Activated CD4-positive, alpha-beta memory T cell treated with anti-CD3 and anti-CD28 coated beads, Interleukin-2, amount 10 ng/mL, durations not matched to agents 7 days and 5 days (primary cell): ENCODE measurements at places on chromosomes 5 and 9.
A peak's percentile ranks its signal among the peaks of the same experiment; 100 is the strongest.

DNA sequence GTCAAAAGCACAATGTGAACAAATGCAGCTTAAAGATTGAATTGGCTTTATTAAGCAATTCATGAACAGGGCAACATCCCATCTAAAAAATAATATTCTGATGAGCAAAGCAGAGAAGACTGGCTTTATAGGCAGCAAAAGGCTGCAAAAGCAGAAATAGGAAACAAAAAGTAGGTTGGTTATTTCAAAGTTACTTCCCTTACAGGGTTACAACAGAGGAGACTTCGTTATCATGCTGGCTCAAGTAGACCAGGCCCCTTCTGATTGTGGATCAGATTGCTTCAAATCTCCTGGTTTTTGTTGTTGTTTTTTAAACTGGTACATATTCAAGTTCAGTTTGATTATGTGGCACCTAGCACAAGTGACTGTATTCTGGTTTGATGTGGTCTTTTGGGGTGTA is 73.1 kb downstream of the MAN2A1 start:
- DNase-seq: no peak

- DNase-seq: no peak
These were observed 16.8 kb downstream of the NIPAL4 start for GRCh38 chr5:157476702-157477408.

DNA sequence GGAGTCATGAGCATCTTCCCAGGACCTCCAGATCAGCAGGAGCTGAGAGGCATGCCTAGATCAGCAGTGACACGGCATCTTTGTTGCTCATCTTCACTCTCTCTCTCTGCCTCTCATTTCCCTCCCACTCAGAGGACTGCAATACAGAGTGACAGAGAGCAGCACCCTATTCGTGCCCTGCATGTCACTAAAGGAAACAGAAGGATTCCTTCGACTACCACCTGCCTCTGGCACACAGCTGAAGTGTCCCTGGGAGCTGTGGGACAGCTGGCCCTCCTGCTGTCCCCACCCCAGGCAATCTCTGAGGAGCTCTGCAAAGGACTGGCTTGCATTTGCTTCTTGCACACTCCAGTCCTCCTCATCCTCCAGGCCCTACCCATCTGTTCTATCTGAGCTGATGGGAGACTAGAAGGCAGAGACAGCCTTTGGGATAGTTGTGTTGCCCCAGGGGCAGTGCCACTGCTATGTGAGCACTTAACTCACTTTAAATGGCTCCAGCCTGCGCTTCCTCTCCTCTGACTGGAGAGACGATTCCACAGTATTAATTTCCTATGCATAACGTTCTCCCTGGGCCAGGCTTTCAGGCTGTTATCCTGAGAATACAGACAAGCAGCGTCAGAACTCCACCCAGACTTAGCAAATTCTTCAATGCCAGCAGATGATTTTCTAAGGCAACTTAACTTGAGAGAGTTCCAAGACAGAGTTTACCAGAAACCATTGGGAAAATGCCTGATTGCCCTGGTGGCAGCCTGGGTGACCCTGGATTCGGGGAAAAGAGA is 167.6 kb upstream of the MAP1B start:
- no peak for DNase-seq

- no peak for DNase-seq
These were observed 211.5 kb upstream of the NREP start for GRCh38 chr5:111968459-111968858.

DNA sequence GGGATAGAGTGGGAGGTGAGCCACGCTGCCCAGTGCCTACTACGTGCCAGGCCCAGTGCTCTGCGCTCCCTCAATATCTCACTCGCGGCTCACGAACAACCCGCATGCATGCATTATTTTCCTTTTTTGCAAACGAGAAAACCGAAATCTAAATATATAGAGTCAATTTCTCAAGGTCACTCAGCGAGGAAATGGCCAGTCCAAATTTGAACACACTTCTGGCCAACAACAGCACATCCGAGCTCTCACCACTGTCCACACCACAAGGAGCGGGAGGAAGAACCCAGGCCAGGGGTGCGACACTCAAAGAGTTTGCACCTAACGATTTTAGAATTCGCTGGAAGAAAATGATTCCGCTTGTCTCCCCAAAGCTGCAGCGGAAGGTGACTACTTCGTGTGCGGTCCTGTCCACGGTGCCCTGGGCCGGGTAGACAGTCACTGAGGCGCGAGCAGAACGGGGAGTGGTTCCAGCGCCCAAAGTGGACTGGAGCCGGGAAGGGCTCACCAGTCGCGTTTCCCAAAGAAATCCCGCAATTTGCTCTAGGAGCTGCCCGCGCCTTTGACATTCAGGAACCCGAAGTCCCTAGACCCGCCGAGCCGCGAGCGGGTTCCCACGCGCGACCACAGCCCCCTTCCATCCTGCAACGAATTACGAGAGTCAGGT is 1.1 kb upstream of the TLX3 start:
- DNase-seq: no peak

DNA sequence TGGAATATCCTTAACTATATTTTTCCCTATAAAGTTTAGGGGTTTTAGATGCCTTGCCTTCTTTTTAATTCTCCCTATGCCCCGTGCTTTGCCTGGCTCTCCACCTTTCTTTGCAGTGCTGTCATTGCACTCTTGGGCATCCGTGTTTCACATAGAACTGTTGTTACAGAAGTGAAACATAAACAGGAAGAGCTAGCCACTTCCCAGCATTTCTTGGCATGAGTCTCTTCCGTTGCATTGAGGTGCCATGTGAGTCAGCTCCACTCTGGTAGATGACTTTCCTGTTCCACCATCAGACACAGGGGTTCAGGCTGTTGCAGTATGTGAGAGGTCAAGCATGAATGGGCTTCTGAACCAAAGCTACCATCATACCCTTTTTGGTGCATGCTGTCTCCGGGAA is 73.4 kb downstream of the ANGPTL2 start:
- peak; percentile 66 for DNase-seq

DNA sequence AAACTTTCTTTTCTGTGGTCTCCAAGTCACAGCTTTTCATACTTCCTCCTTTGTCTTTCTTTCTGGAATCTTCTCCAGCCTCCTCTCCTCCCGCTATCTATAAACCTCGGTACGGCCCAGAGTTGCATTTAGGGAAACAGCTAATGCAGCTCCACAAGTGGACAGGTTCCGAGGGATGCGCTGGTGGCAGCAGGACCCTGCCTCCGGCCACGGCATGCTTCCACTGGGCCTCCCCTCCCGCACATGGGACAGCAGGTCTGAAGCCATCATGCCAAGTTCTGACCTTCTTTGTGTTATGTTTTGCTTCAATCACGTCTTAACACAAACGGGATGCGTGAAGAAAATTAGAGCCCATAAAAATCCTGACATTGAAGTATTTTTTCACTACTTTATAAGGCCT is 136.9 kb downstream of the IRX2 start:
- DNase-seq: no peak

DNA sequence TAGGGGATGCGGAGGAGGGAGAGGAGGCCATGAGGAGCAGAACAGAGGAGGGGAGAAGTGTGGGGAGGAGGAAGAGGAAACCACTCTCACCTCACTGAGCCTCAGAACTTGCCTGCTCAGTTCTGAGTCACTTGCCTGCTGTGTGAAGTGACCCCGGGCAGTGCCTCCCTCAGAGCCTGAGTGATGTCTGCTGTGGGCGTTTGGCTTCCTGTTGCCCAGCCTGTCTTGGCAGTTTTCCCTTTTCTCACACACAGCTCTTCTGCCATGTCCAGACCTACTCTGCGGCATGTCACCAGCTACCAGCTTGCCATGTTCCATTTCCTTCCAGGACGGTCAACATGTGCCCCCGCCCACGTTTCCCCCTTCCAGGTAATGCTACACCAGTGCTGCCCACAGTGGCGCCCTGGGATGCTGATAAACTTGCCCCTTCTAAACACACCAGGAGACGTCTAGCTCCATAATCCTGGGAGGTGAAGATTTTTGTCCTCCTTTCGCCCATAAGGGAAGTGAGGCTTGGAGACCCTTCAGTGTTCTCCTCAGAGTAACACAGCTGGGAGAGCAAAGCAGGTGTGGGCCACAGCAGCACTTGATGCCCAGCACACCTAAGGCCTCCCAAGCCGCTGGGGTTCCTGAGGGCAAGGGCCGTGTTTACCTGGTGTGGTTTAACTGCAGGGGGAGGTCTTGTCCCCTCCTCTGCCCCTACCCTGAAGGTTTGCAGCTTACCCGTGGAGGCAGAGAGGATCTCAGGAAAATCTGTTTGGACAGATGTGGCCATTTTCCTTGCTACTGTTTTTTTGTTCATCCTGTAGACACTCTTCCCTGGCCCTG is 63.8 kb upstream of the RNF130 start:
- DNase-seq: peak; percentile 32

DNA sequence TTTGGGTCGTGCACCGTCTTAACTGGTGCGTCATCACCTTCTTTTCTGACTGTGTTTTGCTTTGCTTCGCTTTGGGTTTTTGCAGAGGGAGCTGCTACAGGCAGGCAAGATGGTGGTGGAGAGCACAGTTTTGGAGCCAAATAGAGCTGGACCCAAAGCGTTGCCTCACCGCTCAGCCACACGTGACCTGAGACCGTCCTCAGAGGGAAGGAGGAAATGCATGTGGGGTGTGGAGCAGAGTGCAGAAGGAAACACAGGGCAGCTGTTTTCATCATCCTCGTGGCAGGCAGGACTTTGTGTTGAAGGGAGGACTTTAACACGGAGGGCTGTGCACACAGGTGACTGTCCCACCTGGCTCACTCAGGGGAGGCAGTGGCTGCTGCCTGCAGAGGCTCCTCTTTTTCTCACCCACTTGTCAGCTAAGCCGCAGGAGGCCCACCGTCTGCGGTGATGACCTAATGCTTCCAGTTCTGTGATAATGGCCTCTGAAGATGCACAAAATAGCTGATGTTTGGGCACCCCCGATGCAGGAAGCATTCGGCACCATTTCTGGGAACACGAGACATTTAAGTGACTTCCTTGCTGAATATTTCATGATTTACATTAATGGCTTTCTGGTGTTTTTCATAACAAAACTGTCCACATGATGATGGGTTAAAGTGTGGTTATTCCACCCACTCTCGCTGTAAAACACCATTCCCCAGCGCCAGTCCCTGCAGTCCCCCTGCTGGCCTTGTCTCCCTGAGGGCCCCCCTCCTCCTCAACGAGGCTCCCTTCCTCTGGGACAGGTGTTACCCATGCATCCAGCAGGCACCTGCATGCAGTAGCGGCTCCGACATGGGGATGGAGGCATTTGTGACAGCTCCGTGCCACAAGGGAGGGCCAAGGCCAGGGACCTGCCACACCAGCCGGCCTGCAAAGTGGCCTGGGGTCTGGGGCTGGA is 12.4 kb upstream of the UBAC1 start:
- DNase-seq: no peak

DNA sequence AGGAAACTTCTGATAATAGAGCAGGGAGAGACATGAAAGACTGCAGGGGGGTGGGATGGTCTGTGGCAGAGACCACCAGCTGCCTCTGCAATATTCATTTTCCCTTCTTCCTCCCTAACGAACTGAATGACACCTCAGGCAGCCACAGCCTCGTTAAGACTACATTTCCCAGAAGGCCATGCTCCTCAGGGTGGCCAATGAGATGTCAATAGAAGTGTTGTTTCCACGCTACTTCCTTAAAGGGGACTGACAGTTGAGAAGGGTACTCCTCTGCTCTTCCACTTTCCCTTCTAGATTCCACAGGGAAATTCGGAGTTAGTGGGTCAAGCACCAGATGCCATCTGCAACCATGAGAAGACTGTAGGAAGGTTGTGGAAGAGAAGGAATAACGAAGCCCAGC is 52.0 kb upstream of the DAPK1 start:
- DNase-seq: no peak

GRCh38 chr5:140115186-140115500 is 1.2 kb downstream of the PURA start:
- DNase-seq: no peak

DNA sequence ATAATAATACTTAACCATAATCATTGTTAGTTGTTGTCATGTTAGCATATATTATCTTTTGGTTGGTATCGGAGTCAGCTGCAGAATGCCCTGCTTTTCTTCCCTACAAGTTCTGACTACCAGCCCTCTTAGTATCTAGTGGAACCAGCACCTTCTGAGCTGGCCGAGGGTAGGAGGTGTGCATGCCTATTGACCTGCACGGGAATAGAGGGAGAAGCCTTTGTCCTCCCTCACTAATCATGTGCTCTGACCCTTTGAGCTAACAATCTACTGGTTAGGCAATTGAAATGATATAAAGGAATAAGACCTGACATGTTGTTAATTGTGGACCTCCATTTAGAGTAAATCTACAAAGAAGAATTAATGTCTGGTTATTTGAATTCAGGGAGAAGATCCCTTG is 4.1 kb downstream of the PCSK5 start:
- no peak for DNase-seq

DNA sequence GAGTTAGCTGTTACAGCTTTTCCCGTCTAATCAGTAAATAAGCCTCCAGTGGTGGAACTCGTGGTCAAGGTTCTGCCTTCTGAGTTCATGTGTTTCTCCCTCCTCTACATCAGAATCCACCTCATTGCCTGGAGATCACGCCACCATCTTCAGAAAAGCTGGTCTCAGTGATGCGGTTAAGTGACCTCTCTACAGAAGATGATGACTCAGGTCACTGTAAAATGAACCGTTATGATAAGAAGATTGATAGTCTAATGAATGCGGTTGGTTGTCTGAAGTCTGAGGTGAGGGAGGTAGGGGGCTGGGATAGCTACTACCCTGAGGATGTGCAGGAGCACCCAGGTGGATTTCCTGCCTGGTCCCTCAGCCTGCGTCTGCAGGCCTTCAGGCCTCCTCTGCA is 13.3 kb downstream of the ODF2 start:
- DNase-seq: no peak

- DNase-seq: no peak
These were observed 56.0 kb downstream of the AOPEP start for GRCh38 chr9:94782355-94783101.

- peak; percentile 10 for DNase-seq
These were observed 177.9 kb downstream of the MACROH2A1 start for GRCh38 chr5:135221187-135221473.

DNA sequence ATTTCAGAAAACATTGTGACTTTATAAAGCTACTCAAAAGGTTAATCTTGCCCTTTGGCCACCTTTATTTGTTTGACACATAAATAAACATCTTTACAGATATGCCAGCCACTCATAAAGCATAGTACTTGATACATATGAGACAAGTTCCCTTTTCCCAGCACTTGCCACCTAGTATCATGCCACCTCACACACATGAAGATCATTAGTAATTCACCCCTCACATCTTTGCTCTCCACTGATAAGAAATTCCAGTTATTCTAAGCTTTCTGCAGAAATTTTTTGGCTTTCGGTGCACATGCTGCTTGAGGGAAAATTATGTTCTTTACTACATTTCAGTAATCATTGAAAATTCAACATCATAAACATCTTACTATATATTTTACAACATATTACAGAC is 59.1 kb downstream of the DEPDC1B start:
- no peak for DNase-seq

DNA sequence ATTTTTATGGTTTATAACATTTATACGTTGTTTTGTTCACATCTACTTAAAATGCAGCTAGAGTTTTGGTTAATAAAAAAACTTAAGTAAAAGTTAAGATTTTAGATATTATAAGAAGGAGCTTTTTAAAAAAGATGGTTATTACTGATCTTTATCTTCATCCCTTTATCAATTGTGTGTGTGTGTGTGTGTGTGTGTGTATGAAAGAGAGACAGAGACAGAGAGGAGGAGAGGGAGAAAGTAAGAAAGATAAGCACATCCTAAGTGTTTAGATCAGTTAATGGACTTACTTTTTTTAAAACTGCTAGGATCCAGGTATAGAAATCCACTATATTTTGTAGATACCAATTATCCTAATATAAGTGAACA is 45.8 kb upstream of the RICTOR start:
- no peak for DNase-seq

- DNase-seq: no peak
These were observed 59.4 kb downstream of the FBN2 start for GRCh38 chr5:128478386-128479368.
